ENCODE measurements at places on chromosomes 3 and 15.

- no peak for DNase-seq
These were observed 24.6 kb downstream of the SPPL2A start for GRCh38 chr15:50740955-50741354.

DNA sequence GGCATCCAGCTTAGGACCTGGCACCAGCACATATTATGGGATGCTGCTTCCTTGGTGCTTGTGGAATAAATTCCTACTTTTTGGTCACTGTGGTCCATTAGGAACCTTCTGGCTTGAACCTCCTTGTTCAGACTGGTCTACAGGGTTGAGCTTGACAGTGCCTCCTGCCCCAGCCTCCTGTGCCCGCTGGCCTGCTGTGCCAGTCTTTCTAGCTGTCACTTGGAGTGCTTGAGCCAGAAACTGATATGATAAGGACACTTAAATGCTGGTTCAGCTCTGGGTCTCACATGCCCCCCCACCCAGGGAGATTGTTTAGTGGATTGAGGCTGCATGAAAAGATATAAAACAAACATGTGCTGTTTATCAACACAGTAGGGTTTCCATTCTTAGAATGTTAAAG is 147.8 kb downstream of the SLCO3A1 start:
- no peak for DNase-seq

GRCh38 chr15:38714309-38715072 is 149.9 kb upstream of the RASGRP1 start:
- peak; percentile 100 for DNase-seq

DNA sequence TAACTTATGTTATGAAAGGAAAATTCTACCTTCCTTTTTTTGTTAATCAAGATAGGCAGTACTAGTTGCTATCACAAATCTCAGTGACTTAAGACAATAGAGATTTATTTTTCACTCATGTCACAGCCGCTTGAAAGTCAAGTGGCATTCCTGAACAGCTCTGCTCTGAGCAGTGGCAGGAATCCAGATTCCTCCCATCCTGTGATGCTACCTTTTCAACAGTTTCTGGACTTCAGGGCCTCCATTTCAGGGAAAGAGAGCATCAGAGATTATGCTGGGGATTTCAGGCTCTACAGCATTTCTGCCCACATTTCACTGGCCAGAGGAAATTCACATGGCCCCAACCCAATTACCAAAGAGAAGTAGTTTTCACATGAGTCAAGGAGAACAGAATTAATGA is 83.4 kb downstream of the IL1RAP start:
- DNase-seq = no peak

- DNase-seq = peak; percentile 15
These were observed 1.1 kb upstream of the TRIM71 start for GRCh38 chr3:32816439-32817256.

DNA sequence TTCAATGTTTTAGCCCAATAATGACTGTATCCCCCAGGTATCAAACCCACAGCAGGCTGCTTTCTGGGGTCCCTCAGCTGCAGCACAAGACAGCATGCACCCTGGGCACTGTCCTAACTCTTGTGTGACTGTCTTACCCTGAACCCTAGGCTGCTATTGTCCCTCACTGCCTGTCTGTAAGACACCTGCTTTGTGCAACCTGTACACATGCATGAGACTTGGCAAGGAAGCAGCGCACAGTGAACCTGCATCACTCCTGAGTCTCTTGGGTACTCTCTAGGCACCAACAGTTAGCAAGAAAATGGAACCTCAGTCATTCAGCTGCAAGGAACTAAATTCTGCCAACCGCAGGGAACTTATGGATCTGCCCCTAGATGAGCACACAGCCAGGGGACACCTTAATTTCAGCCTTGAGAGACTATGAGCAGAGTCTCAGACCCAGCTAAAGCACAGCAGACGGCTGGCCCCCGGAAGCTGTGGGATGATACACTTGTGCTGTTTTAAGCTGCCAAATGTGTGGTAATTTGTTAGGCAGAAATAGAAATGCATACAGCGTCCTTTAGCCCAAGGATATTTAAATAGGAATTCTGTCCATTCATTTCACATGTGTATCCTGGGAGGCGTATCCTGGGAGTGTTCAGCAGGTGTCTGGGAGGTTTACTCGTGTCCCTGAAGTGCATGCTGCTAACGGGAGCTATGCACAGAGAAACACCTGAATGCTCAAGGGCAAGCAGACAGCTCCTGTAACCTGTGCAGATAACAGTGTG is 223.8 kb downstream of the KLF13 start:
- DNase-seq = no peak

DNA sequence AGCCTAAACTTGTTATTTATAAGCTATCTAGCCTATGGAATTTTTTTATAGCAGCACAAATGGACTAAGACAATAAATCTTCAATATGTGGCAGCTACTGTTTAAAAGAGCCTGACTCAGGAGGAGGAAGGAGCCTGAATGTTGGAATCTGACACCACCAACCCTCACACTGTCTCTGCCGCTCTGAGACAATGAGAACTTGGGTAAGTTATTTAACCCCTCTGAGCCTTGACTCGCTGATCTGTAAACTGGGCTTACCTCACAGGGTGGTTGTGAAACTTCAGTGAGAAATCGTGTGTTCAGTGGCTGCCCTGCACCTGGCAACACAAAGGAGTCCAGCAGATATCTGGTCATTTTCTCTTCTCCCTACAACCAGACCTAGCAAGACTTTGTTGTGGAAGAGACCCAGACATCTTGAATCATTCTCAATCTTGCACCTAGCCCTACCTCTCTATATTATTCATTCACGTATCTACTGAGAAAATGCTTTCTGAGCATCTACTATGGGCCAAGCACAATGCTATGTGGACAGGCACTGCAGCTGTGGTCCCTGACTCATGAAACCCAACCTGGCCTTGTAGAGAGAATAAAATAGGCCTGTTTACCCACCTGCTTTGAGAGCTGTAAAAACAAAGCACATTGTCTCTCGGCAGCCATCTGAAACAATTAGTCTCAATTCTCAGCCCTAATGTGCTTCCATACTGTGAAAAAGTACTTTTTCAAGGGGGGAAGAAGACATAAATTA is 81.9 kb upstream of the SLC25A36 start:
- DNase-seq = no peak

- DNase-seq = peak; percentile 80
These were observed 32.8 kb downstream of the TMEM212 start for GRCh38 chr3:171875923-171876412.

GRCh38 chr15:61038387-61038786 is 190.7 kb downstream of the RORA start:
- peak; percentile 46 for DNase-seq

- DNase-seq = peak; percentile 4
These were observed 20.2 kb upstream of the CPOX start for GRCh38 chr3:98613616-98614015.

- no peak for DNase-seq
These were observed 48.9 kb downstream of the FAIM start for GRCh38 chr3:138657508-138657907.

DNA sequence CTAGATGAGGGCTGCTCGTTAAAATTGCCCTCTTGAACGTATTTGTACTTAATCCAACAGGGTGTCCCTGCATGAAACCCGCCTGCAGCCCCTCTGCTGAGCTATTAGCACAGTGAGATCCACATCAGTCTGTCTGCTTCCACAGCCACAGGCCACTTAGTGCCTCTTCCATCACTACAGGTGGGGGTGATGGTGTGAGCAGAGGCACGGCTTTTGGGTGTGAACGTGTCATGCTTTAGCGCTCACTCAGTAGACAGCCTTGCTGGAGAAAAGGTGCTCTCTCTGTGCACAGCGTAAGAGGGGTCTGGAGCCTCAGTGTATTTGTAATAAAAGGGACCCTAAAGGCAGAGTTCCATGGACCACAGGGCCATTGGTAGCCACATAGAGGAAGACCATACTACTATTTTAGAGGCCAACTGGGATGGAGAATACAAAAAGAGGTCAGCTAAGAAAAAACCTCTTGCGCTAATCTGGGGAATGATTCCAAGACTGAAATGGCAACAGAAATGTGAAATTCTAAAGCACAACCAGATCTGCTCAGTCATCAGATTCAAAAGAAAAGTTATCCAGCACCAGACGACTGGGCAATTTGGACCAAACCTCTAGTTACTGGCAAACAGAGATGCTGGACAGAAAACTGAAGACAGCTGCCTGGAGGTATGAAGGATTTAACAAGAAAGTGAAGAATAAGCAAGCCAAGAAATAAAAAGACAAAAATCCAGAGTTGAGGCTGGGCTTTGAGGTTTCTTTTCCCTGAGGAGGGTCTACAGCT is 120.2 kb downstream of the ATP10A start:
- no peak for DNase-seq

DNA sequence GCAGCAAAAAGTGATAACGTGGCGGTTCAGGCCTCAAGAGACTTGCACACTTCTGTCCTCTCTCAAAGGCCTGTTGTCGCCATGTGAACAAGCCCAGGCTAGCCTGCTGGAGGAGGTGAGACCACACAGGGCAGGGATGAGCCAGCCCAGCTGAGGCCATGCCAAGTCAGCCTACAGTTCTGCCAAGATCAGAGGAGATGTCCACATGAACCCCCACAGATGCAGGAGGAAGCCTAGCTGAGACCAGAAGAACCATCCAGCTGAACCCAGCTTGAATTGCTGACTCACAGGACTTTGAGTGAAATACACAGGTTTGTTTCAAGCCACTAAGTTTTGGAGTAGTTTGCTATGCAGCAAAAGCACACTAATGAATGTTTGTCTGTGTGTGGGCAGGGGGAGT is 50.3 kb upstream of the SEC13 start:
- DNase-seq = no peak

- no peak for DNase-seq
These were observed 24.5 kb upstream of the TBL1XR1 start for GRCh38 chr3:177221744-177222143.

DNA sequence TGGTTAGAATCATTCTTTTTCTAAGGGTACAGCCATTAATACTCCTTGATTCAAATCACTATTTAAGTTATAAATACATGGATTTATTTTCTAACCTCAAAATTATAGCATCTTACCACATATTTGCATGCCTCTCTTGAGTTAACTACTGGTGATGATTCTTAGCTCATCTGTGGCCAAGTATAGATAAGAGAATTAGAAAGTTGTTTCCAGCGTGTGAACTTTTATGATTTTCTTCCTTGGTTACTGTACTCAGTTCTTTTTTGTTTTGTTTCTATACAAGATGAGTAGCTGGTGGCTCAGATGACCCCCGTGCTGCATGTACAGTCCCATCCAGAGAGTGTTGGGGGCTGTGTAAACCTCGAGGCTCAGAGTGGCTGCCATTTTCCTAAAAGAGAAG is 124.6 kb downstream of the IGF1R start:
- DNase-seq = no peak

- no peak for DNase-seq
These were observed 40.7 kb downstream of the ARHGEF3 start for GRCh38 chr3:56761023-56761422.

- DNase-seq = peak; percentile 38
These were observed 439.2 kb downstream of the MCTP2 start for GRCh38 chr15:94670438-94671034.

DNA sequence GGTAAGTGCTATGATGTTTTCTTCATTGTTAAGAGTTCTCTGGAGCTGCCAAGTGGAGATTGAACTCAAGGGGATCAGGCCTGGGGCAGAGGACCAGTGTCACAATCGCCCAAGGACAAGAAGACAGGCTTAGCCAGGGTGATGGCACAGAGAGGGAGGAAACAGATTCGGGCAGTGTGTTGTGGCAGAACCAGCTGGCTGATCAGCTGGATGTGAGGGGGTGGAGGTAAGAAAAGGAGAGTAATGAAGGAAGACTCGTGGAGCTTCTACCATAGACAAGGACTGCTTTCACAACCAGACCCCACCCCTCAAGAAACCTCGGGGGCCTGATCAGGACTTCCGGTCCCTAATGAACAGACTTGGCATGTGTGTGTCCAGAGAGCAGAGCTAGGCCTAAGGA is 60.9 kb upstream of the LINGO1 start:
- DNase-seq = no peak

DNA sequence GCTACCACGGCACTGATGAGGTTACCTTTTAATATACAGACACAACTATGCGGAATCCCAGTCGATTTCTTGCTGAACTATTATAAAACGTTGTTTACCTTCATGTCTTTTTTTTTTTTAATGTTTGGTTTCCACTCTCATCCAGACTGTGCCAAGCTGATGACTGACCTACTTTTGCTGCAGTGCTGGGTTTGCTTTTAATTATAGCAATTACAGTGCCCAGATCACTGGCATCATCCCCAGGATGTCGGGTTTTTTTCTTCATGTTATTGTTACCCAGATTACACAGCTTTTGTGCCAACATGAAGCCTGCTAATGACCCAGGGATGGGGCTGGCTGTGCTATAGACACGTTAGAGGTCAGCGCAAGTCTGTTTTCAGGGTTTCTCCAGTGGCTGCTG is 294.0 kb upstream of the ATP10A start:
- no peak for DNase-seq

GRCh38 chr3:49351521-49352011 is 6.6 kb downstream of the GPX1 start:
- DNase-seq = peak; percentile 88

DNA sequence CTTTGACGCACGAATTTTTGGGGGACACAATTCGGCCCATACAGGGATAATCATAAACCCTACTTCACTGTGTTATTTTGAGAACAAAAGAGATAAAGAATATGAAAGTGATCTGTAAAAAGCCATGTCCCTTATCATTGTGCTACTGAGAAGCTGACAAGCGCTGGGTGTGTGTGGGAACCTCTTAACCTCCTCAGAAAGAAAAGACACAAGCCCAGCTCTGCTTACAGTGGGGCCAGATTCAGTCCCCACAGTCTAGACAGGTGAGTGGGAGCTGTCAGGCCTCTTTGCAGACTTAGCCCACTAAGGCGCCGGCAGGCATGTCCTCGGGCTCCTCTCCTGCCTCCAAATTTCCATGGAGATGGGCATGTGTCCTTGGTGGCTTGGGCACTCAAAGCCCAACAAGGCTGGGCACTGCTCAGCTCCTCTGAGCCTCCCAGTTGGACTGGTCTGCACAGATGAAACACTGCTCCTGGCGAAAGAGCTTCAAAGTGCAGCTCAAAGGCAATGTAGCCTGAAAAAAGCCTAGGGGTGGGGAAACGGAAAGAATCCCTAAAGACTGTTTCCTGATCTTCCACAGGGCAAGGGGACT is 64.4 kb upstream of the ETV5 start:
- DNase-seq = no peak

- DNase-seq = no peak
These were observed 473.8 kb downstream of the TAFA4 start for GRCh38 chr3:68458581-68458980.

- DNase-seq = no peak
These were observed 1.0 kb upstream of the MGA start for GRCh38 chr15:41659190-41659589.

Data from fibroblast of skin of scalp (primary cell).